Forelimb muscle (tissue), 1 donor: ENCODE measurements at places on chromosomes 16 and 17.

DNA sequence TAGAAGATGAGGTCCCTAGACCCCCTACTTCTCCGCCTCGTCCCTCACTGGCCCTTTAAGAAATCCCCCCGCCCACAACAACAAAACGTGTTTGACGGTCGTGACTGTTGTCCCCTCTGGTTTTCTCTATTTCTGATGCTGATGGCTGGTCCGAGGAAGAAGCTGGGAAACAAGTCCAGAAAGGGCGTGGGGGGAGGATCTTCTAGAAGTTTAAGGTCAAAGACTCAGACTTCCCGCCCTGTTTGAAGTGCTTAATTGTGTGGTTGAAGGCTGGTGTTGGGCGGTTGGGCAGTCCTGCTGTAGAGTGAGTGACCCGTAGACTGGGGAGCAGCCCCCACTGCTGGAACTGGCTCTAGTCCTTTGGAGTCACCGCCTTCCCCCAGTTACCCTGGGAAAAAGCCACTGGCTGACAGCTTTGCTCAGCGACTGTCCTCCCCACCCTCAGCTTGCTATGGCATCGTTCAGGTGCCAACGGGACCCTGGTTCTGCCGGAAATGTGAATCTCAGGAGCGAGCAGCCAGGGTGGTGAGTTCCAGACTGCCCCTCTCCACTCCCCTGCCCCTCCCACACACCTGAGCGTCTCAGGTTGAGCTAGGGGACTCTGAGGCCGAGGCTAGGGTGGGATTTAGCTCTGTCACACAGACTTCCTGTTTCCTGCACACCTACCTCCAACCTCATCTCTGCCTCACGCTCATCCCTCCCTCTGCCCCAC is 1.6 kb downstream of the MLLT6 start:
- no peak for DNase-seq

- DNase-seq: no peak
These were observed 10.8 kb upstream of the LPCAT2 start for GRCh38 chr16:55498101-55498500.

DNA sequence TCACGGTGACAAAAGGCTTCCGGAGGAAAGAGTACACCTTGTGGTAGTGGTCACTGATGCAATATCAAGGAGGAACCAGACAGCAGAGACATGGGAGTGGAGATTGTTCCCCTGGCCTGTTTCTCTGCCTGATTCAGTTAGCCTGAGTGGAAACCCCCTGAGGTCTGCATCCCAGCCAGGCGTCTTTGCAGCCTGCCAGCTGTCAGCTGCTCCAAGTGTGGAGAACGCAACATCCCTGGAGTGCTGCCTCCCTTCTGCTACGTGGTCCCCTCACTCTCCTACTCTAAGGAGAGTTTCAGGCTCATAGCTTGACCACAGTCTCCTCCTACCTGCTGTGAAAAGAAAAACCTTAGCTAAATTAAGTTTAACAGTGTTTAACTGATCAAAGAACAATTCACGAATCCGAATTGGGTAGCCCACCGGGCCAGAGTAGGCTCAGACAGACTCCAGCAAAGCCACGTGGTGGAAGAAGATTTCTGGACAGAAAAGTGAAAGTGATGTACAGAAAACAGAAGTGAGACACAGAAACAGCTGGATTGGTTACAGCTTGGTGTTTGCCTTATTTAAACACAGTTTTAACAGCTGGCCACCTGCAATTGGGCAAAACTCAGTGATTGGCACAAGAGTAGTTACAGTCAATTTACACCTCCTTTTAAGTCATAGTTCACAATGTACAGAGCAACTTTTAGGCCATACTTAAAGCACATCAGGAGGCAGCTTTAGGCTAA is 188.6 kb downstream of the DNAH9 start:
- DNase-seq: no peak

DNA sequence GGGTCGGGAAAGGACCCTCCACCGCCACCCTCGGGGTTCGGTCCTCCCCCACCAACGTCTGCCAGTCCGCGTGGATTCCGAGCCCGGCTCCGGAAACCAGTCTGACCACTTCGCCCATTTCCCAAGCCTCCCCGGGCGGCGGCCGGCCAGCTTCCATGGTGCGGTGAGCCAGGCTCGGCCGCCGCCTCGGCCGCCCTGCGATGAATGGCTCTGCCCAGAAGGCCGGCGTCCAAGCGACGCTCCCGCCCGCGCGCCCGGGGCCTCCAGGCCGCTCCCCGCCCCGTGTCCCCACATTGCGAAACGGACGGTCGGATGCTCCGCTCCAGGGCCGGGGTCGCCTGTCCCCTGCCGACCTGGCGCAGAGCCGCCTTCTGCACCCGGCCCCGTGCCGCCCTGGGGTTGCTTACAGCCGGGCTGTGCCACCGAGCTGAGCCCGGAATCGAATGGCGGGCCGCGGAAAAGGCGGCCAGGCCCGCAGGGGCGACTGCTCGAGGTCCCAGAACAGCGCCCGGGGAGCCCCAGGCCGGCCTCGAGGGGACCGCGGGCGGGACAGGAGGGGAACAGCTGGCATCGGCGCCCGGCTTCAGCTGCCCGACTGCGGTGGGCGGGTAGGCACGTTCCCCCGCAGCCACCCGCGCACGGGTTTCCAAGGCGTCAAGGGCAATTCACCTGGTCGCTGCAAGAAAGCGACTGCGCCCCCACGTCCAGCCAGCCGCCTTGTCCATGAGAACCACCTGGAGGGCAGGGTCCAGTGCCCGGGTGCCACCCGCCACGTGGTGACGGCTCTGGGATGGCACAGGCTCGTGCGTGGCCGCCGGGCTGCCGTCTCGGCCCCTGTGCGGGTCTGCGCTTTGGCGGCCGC is 18.3 kb upstream of the CBX8 start:
- no peak for DNase-seq

DNA sequence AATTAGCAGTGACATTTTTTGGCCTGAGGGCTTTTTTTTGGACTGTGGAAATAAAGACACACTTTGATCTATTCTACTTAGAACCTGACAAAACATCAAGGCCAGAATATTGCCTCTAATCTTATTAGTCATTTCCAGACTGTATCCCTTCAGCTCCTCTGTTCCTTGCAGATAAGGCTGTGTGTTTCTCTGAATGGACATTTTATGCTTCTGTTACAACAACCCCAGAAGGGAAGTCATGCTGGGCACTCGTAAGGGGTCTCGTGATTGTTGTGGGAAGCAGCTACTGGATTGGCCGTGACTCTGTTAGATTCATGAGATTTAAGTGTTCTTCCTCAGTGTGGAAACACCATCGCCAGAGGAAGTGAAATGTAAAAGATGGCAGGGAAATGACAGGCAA is 31.6 kb upstream of the HS3ST2 start:
- DNase-seq: no peak

DNA sequence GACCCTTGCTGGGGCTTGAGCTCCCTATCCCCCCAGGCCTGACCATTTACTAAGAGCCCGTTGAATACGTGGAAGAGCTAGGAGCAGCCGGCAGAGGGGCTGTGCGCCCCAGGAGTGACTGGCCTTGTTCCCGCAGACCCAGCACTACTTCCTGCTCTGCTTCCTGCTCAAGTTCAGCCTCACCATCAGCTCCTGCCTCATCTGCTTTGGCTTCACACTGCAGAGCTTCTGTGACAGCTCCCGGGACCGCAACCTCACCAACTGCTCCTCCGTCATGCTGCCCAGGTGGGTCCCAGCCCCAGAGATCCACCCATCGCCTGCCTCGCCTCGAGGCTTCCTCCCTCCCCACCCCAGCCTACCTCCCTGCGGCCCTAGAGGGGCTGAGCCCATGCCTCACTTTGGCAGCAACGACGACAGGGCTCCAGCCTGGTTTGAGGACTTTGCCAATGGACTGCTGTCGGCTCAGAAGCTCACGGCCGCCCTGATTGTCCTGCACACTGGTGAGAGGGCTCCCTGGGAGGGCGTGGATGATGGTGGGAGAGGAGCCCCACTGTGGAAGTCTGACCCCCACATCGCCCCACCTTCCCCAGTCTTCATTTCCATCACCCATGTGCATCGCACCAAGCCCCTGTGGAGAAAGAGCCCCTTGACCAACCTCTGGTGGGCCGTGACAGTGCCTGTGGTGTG is 17.2 kb downstream of the CASKIN2 start:
- DNase-seq: no peak

GRCh38 chr16:13863075-13863765 is 56.7 kb upstream of the ERCC4 start:
- DNase-seq: no peak

DNA sequence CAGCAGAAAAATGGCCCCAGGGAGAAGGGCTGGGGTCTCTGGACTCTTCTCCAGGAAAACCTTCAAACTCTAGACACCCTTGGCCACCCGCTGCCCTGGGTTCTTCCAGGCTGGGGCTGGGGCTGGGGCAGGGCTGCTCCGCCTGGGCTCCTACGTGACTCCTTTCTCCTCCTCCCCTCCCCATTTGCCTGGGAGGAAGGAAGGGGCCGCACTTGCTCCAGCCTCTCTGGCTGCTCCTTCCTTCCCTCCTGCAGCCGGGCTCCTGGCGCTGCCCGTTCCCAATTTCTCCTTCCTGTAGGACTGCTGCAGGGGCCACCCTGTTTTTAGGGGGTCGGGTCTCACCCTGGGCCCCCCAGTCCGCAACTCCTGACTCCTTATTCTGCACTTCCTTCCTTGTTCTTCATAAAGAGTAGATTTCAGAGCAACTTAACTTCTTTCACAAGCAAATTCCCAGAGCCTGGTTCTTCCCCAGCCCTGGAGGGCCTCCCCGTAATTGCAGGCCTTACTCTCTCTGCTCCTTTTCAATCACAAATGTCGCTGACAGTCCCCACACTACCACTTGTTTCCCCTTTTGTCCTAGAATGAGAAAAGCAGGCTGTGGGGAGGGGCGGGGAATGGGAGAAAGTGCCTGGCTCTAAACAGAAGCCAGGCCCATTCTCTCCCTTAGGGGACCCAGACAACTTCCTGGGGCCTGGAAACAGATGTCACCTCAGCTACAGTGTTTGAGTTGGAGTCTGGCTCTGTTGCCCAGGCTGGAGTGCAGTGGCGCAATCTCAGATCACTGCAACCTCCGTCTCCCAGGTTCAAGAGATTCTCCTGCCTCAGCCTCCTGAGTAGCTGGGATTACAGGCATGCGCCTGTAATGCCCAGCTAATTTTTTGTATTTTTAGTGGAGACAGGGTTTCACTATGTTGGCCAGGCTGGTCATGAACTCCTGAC is 137.8 kb downstream of the ENGASE start:
- DNase-seq: no peak

DNA sequence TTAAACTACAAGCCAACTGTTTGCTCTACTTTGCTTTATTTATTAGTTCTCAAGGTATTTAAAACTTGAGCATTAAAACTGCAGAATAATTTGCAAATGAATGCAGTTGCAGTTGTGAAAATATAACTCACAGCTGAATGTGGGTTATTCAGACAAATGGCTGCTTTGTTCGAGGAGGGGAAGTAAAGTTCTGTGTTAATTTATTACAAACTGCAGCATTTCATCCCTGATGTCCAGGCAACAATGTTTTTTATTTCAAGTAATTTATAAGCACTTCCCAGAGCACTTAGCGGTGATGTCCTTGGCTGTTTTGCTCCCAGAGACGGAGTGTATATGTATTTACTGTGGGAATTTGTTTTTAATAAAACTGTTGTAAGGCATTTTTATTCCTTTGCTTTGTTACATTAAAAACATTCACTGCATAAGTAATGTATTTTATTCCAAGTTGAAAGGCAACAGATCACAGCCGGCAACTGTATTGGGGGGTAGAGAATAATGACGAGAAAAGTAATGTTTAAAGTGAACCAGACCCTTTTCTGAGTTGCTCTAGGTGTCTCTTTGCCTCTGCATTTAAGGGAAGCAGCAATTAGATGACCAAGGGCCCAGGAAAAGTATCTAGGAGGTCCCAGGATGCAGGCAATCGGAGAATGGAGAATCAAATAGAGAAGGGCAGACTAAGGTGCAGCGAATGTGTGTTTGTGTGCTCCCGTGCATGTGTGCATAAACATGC is 291.2 kb upstream of the SALL1 start:
- DNase-seq: no peak

DNA sequence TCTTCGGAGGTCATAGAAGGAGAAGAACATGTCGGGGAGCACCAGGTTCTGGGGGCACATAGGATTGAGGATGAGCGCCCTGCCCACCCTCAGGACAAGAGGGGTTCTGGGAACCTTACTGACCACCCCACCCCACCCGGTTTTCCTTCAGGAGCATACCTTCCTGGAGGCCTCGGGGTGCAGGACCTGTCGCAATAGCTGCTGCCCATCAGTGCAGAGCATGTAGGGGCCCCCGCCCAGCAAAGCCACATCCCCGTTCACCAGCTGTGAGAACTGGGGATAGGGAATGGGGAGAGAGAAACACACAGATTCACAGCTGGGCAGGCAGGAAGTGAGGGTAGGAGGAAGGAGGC is 2.1 kb downstream of the ESRP2 start:
- no peak for DNase-seq

GRCh38 chr17:35846055-35846809 is 22.5 kb downstream of the HEATR9 start:
- no peak for DNase-seq

DNA sequence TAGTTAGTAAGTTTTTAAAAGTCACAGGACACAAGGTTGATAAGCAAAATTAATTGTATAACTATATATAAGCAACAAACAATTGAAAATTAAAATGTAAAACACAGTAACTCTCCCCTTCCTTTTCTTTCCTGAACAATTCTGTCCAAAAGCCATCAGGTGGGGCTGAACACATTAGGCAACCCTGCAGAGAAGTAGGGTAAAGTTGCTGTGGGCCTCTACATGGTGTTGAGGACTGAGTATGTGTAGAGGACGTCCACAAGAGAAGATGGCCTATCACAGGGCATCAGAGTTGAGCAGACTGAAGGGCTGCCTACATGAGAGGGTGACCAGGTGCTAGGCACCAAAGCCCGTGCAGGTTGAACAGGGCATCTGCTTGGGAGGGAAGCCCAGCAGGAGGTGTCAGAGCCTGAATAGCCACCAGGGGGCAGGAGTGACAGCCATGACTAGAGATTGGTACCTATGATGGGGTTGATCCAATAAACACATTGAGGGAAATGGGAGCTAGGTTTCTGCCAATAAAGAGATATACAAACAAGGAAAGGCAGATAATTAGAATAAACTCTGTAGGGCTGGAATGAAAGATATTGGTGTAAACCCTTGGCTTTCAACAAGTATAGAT is 415.1 kb downstream of the NPIPA8 start:
- no peak for DNase-seq

GRCh38 chr17:30597776-30598288 is 120.6 kb downstream of the GOSR1 start:
- no peak for DNase-seq

GRCh38 chr17:76075364-76076145 is 974 bp downstream of the GALR2 start:
- no peak for DNase-seq

DNA sequence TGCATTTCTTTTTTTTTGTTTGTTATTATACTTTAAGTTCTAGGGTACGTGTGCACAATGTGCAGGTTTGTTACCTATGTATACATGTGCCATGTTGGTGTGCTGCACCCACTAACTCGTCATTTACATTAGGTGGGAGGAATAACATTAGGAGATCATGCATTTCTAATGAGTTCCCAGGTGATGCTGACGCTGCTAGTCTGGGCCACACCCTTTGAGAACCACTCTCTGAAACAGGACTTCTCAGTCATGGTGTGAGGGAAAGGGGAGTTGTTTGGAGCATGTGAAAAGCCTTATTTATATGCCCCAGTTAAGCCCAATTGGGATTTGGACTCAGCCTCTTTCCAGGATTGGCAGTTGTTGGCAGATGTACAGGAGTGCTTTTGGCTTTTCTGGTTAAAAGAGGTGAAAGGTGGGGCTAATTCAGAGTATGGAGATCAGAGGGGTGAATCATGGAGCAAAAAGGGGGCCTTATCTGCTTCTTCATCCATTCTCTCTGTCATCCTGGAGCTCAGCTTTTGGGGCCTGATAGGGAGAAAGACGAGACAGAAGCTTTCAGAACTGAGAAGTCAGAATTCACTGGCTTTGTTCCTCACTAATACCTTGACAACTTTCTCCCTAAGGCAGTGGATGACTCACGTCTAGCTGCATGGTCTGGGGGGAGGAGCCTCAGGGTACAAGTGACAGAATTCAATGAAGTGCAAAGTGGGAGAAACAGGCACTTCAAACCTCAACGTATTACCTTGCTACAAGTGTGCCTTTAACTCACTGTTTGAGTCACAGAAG is 180.0 kb upstream of the CACNG3 start:
- DNase-seq: no peak
